Ovary (tissue), 10 donors: ENCODE measurements at places on chromosomes 3 and 15. TPM values are rescaled to one million over a fixed set of nuclear protein-coding genes. Genes with fewer than 3 reads are reported as not detected.

EBLN2 gene
- 6.4 TPM for total RNA-seq

TTLL13 gene
- 0.13 TPM for total RNA-seq

DNA sequence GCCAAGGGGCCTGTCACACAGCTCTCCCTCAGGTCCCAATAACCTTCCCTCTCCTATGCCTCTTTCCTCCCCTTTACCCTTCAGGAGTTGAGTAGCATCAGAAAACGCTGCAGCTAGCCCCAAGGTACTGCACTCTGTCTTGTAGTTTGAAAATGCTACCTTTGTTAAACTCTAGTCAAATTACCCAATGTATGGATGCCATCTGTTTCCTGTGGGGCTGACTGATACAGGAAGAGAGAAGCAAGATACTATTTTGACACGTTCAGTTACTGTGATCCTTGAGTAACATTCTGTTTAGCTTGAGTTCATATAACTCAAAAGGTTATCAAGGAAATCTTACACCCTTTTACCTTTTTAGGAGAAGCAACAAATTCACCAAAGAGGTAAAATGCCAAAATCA lies 493.1 kb downstream of the FHIT start:
- no peaks in the 10 kb centered on the region for H3K27me3 ChIP-seq
- DNase-seq: no peak
- H3K4me1 ChIP-seq: no peaks in the 10 kb centered on the region
- H3K36me3 ChIP-seq: no peaks in the 10 kb centered on the region
- H3K27ac ChIP-seq: no peak overlapping the region

DNA sequence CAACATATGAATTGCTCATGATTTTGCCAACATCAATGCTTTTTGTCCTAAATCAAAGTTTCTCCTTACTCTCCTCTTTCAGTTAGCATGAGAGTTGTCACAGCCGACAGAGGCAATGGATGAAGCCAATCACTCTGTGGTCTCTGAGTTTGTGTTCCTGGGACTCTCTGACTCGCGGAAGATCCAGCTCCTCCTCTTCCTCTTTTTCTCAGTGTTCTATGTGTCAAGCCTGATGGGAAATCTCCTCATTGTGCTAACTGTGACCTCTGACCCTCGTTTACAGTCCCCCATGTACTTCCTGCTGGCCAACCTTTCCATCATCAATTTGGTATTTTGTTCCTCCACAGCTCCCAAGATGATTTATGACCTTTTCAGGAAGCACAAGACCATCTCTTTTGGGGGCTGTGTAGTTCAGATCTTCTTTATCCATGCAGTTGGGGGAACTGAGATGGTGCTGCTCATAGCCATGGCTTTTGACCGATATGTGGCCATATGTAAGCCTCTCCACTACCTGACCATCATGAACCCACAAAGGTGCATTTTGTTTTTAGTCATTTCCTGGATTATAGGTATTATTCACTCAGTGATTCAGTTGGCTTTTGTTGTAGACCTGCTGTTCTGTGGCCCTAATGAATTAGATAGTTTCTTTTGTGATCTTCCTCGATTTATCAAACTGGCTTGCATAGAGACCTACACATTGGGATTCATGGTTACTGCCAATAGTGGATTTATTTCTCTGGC lies 2.5 kb downstream of the OR4F6 start:
- no peaks in the 10 kb centered on the region for H3K27me3 ChIP-seq
- no peaks in the 10 kb centered on the region for H3K36me3 ChIP-seq
- no peak for DNase-seq
- no peak overlapping the region for H3K27ac ChIP-seq
- H3K4me3 ChIP-seq: no peak overlapping the region
- H3K4me1 ChIP-seq: no peaks in the 10 kb centered on the region
